ENCODE measurements at places on chromosomes 1 and 21.

GRCh38 chr1:25654109-25654660, 37.6 kb downstream of the MAN1C1 start:
- no peak for DNase-seq

- DNase-seq: peak; percentile 23
Observed at GRCh38 chr1:167263819-167264464, 43.3 kb downstream of the POU2F1 start.

- DNase-seq: peak; percentile 18
Observed at GRCh38 chr1:77446841-77447555, 165.2 kb downstream of the AK5 start.

DNA sequence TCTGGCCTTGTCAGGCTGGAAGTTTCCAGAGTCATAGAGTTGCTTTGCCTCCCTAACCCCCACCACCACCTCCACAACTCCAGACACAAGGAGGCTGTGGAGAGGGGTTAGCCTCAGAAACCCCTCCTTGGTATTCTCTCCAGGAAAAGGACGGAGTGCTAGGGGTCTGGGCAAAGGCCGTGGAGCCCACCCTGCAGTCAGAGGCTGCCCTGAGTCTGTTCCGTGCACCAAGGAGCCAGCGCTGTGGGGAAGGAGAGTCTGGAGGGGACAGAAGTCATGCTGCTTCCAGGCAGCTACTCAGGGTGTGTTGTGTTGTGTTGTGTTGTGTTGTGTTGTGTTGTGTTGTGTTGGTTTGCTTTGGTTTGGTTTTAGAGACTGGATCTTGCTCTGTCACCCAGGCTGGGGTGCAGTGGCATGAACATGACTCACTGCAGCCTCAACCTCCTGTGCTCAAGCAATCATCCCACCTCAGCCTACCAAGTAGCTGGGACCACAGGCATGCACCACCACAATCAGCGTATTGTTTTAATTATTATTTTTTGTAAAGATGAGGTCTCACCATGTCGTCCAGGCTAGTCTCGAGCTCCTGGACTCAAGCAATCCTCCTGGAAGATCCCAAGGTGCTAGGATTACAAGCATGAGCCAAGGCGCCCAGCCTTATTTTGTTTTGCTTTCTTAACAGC, 122.2 kb upstream of the TMEM51 start:
- DNase-seq: no peak

DNA sequence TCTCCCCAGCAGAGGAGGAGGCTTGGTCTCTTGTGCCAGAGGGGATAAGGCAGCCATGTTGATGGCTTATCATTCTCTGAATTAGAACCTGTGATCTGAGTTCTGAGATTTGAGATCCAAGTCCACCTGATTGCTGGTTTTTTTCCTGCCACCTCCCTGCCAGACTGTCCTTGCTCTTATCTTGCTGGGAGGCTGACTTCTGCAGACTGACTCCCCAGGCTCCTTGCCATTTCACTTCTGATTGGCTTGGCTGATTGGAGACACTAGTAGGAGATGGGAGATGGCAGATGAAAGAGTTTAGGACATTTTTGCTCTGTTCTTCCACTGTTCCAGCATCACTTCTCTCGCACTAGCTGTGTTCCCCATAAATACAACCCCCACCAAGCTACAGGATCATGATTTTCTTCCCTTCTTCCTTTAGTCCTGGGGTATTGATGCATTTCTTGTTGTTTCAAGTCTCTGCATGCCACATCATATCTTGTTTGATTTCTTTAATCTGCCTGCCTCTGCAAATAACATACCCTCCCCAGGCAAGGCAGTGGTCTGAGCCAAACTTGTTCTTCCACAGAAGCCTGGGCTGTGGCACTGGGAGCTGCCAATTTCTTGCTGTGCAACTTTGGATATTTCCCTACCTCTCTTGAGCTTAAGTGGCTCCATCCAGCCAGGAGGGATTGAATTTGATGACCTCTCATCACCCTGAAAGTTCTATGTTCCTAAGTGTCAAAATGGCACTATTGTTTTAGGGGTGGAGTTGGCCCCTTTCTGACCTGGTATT, 963 bp upstream of the CYP4B1 start:
- DNase-seq: no peak

- peak; percentile 31 for DNase-seq
Observed at GRCh38 chr1:45522324-45523104, 830 bp upstream of the PRDX1 start.

DNA sequence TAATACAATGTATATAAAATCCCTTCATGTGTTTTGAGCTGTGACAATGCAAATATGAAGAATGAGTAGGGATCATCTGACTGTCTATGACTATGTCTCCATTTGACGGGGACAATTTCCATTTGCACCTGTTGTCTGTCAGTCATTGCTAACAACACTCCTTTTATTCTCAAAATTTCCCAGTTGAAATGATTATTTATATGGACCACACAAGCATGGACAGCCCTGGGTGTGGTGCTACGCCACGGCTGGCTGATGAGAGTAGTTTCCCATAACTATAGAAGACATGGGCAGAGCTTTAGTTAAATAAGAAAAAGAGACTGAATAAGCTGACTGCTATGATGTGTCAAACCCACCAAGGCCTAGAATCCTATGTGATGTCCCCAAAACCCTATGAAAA, 135.8 kb downstream of the MAP3K21 start:
- no peak for DNase-seq

DNA sequence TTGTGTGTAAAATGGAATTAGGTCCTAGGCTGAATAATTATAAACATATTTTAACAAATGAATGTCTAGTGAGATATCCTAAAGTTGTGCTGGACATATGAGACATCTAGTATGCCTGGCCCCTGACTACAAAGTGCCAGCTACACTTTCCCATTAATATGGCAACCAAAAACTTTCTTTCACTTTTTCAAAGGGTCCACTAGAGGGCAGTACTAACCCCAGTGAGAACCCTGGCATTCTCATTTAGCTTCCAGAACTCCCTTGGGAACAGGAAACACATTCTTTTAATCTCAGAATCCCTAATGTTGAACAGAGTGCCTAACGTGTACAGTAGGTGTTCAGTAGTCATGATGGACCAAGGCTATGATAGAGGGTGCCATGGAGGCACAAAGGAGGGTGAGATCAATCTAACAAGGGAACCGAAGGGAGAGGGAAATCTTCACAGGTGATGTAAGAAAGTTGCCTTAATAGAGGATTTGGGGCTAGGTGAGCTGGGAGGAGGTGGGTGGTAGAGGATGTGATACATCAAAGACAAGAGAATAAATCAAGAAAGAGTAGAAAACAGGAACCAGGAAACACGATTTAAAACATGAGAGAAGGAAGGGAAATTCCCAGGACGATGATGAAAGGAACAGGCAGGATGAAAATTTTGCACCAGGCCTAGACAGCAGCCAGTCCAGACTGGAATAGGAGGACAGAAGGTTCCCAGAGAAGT, 41.6 kb downstream of the NSL1 start:
- peak; percentile 86 for DNase-seq

DNA sequence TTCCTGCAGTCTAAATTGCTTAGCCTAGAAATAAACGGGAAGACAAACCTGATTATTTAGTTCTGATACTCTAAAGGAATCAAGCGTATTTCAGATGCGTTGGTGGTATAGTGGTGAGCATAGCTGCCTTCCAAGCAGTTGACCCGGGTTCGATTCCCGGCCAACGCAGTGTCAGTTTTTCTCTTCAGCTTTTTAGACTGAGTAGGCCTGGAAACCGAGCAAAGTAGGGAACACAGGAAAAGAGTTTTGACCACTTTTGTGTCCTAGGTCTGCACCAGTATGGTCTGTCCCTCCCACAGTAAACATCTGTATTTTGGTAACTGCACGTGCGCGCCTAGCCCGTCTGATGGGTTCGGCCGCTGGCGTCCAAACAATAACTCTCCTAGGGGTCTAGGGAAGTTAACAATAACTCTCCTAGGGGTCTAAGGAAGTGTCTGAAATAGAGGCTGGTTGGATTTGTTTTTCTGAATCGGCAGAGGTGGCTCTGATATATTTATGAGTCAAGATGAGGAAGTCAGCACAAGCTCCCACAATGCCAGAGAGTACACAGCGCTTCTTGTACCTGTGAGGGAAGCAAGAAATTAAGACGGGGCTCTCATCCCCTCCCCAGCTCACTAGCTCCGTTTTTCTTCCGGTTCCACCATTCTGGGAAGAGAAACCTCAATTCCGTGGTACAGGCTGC, 15.6 kb upstream of the HJV start:
- peak; percentile 91 for DNase-seq

DNA sequence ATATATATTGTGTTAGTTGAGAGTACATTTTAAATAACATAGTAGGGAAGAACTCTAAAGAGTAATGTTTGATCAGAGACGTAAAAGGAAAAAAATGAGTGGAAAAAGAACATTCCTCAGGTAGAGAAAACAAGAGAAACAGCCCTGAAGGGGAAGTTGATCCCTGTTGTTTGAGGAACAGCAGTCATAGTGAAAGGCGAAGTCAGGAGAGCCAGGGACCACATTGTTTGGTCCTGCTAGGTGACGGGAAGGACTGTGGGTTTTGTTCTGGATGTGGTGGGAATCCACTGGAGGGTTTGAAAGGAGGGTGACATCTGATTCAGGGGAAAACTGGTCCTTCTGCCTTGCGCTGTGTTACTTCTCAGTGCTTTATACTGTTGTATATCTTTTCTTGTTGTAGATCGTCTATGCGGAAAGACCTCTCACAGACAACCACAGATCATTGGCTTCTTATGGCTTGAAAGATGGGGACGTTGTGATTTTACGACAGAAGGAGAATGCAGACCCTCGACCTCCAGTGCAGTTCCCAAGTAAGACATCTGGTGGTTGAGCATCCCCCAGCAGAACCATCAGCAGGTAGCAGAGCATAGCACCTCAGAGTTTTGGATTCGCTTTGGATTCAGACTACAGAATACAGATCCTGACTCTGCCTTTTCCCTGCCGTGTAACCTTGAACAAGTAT, 9.2 kb downstream of the DDI2 start:
- DNase-seq: no peak

- DNase-seq: peak; percentile 4
Observed at GRCh38 chr1:98496256-98496995, 165.1 kb upstream of the SNX7 start.

Measured in NCI-H69 (cell line).